Inflammatory macrophage treated with lipopolysaccharide for 4 hours (primary cell): ENCODE measurements at places on chromosomes 11 and 22.

DNA sequence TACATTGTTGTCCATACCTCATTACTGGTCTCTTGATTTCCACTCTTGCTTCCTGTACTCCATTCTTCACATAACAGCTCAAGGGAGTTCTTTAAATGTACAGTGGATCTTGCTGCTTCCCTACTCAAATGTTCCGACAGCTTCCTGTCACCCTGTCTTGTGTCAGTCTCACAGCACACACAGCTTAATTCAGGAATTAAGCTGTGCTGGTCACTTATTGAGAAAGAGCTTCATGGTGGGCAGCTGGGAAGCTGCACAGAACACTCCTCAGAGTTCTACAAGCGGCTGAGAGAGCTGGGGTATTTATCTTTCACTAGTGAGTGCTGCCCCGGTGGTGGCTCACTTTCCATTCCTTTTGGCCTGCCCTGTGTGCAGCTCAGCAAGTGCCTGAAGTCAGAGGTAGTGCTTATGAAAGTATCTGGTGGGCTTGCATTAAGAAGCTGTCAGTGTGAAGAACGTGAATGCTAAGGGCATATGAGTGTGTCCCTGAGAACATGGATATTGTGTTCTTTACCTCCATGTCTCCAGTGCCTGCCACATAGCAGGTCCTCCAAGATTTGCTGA, 48.7 kb downstream of the KCNQ1OT1 start:
- DNase-seq, result no peak

GRCh38 chr11:68457216-68457897, 3.2 kb upstream of the PPP6R3 start:
- no peak for DNase-seq

- no peak for DNase-seq
Measured at GRCh38 chr11:66834943-66835342, 8.3 kb upstream of the RCE1 start.

DNA sequence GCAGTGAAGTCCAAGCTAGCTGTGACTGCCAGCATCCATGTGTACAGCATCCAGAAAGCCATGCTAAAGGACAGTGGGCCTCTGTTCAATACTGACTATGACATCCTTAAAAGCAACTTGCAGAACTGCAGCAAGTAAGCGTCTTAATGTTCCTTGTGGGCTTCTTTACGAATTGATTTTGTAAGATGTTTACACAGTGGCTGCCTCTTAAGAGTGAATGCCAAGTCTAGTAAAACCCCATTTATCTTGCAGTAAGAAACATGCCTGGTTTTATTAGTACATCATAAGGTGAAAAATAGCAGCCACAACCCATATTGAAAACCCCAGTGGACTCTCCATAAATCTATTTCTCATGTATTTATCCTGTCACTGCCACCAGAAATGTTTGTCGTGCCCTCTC, 20.5 kb downstream of the POLD3 start:
- no peak for DNase-seq

DNA sequence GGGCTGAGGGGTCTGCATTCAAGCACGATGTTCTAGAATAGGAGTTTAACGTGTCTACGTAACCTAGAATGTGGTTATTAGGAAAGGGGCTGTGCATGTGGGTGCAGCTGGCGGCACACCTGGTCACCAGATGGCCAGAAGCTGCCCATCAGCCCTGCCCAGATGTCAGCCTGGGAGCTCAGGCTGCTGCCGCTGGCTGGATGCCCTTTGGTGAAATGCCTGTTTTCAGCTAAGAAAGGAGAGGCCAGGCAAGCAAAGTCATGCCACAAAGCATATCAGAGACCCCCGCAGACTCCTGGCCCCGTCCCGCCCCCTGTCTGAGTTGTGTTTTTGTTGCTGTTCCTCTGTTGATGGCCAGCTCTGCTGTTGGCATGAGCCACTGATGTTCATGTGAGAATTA, 11.3 kb upstream of the ADORA2A start:
- DNase-seq, result no peak

- DNase-seq, result no peak
Measured at GRCh38 chr11:101617735-101618332, 34.0 kb upstream of the TRPC6 start.

DNA sequence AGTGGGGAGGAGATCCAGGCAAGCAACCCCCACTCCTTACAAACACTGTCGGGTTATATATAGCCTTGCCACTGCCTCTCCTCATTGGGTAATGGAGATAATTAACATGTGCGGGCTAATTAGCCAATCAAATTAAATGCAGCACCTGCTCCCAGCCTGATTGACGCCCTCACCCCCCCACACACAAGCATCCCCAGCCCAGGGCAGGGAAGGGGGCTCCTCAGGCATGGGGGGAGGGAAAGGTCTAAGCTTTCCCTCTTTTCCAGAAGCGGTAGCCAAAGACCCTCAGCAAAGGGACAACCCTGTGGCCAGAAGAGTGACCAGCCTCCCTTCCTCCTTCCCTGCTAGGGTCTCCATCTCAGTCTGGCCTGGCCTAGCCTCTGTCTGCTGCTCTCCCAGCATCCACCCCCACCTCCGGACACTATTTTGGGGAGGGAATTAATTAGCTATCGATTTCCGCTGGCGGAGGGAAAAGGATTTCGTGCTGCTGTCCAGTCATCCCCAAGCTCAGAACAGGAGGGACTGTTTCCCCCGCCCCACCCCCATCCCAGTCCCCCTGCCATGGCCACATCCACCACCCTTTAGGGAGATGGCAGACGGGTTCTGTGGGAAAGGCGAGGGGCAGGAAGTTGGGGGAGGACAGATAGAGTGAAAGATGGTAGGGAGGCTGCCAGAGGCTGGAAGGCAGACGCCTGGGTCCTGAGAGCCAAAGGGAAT, 7.1 kb downstream of the NRXN2 start:
- no peak for DNase-seq

GRCh38 chr22:24214467-24215285, 30.2 kb downstream of the GGT5 start:
- no peak for DNase-seq

DNA sequence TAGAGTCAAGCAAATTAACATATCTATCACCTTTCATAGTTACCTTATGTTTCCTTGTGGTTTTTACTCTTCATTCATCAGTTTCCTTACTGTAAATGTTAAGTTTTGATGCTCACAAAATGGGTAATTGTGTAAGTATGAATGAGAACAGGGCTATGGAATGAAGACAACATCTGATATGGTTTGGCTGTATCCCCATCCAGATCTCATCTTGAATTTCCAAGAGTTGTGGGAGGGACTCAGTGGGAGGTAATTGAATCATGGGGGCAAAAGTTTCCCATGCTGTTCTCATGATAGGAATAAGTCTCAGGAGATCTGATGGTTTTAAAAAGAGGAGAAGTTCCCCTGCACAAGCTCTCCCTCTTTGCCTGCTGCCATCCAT, 107.6 kb downstream of the CCDC34 start:
- no peak for DNase-seq

- DNase-seq, result peak; percentile 90
Measured at GRCh38 chr11:74018331-74019005, 9.6 kb upstream of the UCP3 start.

- no peak for DNase-seq
Measured at GRCh38 chr11:33861941-33862589, 29.8 kb downstream of the LMO2 start.

DNA sequence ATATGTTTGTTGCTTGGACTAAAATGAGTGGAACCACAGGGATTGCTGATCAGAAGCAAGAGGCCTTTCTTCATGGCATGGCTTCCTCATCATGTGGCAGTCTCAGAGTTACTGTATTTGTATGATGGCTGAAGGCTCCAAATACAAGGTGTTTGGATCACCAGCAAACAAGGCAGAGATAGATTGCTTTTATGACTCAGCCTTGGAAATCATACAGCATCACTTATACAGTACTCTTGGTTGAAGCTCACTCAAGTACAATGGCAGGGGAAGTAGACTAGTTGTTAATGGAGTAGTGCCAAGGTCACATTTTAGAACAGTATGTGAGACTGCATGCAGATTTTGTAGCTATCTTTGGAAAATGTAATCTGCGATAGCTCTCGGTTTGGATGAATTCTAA, 16.6 kb downstream of the CAPRIN1 start:
- peak; percentile 13 for DNase-seq

DNA sequence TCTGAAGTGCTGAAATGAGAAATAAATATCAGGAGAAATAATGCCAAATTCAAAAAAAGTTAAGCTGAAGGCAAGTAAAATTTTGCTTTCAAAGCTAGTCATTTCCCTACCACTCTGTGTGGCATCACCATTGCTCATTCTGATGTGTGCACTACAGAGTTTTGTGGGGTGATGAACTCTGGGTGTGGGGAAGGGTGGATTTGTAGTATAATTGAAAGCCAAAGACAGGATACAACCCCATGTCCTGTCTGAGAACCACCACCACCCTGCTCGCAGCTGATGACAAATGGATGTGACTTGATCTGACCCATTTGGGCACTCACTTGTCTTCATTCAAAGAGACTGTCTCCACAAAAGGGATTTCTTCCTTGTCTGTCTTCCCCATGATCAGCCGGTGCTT, 19.3 kb upstream of the TMEM9B start:
- DNase-seq, result no peak

DNA sequence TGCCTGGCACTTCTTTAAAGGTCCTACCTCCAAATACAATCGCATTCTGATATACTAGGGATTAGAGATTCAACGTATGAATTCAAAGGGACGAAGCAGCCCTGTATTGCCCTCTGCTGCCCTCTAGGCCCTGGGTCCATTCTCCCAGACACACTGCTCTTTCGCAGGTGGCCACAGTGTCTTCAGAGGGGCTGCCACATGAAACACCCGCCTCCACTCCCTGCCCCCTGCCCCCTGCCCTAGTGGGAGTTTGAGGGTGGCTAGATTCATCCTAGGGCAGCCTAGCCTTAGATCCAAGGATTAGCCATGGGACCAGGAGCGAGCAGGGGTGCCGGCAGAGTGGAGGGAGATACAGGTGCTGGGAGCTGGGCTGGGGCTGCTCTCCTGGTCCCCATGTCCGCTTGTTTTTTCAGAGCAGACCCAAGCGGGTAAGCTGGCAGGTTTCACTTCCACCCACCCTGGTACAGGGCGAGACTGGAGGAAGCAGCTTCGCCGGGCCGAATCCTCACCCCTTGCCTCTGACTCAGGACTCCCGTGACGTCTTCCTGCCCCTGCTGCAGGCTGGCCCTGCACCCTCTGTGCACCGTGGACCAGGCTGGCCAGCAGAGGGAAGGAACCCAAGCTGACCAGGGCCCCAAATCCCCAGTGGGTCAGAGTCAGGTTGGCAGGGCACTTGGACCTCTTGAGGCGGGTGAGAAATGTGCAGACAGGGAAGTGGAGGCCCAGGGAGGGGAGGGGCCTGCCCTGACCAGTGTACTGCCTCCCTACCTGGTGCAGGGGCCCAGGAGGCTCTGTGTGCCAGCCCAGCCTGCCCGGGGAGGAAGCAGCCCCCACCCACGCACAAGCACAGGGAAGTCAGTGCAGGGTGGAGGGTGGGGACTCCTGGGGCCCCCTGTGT, 28.4 kb upstream of the HMOX1 start:
- peak; percentile 99 for DNase-seq

GRCh38 chr22:20099099-20099711, 16.7 kb upstream of the RANBP1 start:
- DNase-seq, result no peak

DNA sequence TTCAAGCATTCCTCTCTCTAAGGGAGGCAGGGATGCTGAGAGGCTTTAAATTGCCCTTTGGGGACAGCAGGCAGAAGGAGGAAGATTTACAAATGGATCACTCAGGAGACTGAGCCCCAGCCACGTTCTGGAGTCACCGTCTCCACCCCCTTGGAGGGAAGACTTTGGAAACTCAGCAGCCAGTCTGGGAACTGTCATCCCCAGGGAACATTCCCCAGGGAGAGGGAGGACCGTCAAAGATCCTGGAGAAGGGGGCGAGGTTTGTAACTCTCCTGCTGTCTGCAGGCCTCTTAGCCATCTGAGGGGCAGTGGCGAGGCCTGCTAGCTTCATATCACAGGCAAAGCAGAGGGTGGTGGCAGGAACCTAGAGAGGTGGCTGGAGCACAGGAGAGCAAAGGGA, 56.1 kb upstream of the SLC22A12 start:
- DNase-seq, result no peak

DNA sequence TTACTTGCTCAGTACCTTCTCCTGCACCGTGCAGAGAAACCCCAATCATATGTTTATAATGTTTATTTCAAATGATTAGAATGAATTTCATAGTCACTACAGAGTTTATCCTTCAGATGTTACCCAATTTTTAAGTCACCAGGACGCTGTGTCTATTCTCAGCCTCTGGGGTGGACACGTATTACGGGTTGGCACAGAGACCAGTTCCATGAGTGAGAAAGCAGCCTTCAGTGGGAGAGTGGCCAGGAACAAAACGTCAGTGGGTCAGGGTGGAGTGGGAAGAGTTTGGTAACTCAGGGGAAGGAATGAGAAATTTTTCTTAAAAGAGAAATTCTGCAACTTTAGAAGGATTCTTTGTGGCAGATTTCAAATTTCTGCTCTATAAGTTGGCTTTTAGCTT, 77.1 kb upstream of the MTMR2 start:
- DNase-seq, result no peak

GRCh38 chr11:95450547-95451123, 219.6 kb upstream of the SESN3 start:
- DNase-seq, result no peak

DNA sequence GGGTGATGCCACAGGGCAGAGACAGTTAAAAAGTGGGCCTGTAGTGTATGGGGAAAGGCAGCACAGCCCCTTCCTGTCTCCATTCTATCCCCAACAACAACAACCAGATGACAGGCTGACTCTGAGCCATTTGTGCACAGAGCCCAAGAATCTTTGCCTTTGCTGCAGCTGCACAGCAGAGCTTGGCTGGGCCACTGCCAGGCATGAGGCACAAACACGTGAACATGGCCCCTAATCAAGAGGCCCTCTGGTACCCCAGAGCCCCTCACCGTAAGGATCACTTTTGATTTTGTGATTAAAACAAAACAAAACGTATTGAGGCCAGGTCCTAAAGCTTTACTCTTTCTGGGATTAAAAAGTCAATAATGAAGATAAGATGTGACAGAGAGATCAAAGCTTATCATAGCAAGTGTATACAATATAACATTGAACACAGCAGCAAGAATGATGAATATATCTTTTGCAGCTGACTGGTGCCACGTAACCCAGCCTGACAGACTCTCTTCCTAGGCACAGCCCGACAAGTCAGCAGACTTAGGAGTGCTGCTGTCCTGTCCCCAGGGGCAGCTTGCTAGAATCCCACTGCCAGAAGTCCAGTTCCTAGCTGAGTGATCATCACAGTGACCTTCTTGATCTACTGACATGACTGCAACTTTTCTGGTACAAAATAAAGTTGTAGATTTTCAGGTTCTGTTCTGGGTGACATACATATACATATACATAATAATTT, 117.8 kb downstream of the SERGEF start:
- DNase-seq, result no peak
